Naive thymus-derived CD4-positive, alpha-beta T cell (primary cell): ENCODE measurements at places on chromosomes 1 and 21. TPM values are rescaled to one million over a fixed set of nuclear protein-coding genes. Genes with fewer than 3 reads are reported as not detected.

DNA sequence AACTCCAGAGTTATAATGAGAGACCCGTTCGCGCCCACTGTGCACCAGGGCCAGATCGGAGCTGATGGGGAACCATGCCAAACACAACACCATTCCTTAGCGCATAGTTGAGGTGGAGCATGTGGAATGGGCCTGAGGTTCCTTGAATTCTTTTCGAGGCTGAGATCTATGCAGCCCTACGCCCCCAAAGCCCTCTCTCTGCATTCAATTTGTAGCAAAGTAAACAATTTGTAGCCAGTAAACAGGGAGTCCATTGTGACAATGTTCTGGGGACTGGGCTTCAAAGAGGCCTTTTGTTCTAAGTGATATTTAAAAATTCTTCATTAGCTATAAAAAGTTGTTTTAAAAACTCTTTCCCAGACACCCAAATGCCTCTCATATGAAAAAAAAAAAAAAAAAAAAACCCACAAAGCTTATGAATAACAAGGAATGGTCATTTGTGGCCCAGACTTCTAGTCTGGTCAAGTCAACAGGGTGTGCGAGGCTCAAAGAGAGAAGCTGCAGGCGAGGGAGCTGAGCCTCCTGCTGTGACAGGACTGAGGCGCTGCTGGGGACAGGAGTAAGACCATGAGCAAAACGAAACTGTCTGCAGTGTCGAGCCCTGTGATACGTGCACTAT, 30.6 kb upstream of the KCNE2 start:
- no peak for DNase-seq

The C1orf226 gene
- 0.24 TPM for total RNA-seq

DNA sequence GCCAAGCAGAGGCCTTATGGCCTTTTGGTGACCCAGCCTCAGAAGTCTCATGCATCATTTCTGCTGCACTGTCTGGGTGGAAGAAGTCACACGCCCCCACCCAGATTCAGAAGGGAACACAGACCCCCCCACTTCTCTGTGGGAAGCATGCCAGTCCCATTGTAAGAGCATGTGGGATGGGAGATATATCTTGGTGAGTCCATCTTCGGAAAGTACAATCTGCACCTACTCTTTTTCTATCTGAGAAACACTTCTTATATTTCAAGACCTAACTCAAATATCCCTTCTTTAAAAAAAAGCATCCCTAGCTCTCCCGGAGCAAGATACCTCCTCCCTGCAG, 159.6 kb upstream of the FGGY start:
- no peak for DNase-seq

GRCh38 chr21:43284700-43285099, 115.9 kb downstream of the CRYAA start:
- DNase-seq: no peak

DNA sequence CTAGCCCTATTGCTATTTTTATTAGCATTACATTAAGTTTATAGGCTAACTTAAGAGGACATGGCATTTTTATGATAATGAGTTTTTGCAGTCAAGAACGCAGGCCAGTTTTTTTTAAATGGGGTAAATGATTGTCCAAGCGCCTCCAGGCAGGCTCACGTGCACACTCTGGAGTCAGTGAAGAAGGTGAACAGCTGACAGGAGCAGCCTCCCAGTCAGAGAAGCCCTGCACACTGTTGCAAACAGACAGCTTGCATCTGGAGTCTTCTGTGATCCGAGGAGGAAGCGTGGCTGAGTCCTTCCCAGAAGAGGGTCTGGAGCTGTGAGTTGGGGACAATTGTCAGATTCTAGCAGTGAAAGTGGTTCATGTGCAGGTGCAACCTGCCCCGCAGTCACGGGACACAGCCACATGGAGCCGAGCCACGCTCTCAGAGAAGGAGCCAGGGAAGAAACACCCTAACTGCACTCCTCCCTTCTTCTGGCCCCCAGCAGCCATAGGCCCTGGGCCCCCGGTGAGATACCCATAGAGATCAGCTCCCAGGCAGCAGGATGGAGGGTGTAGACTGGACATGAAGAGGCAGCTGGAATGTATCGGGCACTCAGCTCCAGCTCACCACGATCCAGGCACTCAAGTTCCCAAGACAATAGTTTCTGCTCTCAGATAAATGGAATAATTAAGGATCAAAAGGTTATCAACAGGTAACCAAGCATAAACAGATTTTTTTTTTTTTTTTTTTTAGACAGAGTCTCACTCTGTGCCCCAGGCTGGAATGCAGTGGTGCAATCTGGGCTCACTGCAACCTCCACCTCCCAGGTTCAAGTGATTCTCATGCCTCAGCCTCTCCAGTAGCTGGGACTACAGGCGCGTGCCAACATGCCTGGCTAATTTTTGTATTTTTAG, 26.4 kb downstream of the CAPN2 start:
- DNase-seq: no peak

DNA sequence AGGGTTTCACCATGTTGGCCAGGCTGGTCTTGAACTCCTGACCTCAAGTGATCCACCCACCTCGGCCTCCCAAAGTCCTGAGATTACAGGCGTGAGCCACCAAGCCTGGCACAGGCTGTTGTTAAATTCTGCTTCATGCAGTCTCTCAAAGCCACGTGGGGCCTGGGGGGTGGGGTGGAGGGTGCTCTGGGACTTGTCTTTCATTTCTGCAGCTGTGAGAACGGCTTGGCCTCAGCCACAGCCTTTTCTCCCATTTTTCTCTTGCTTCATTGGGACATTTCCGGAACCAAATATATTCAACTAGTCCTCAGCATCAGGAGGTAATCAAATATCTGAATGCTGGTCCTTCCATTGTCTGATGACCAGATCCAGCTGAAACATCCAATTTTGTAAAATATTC, 27.6 kb upstream of the KCNE2 start:
- no peak for DNase-seq

GRCh38 chr1:23634518-23634839, 57.1 kb upstream of the RPL11 start:
- no peak for DNase-seq

The EDARADD gene
- 0.38 TPM for total RNA-seq

- DNase-seq: no peak
Measured at GRCh38 chr1:238608144-238608543, 717.4 kb upstream of the ZP4 start.

The NUP210L gene
- 0.11 TPM for total RNA-seq

GRCh38 chr1:109669246-109669948, 1.5 kb downstream of the GSTM2 start:
- no peak for DNase-seq

GRCh38 chr1:233406994-233407631, 79.6 kb downstream of the MAP3K21 start:
- no peak for DNase-seq

DNA sequence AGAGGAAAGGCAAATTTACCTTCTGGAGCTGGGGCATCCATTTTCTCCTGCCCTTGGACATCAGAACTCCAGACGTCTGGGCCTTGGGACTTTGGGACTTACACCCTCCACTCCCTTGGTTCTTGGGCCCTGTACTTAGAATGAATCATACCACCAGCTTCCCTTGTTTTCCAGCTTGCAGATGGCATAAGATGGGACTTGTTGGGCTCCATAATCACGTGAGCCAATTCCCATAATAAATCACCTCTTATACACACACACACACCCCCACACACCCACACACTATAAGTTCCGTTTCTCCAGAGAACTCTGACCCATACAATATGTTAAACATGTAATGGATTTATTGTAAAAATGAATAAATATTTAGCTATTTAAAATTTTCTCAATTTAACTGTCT, 185.7 kb downstream of the GIPC2 start:
- DNase-seq: no peak

GRCh38 chr1:214386747-214387146, 105.8 kb downstream of the SMYD2 start:
- DNase-seq: no peak

The SVBP gene
- total RNA-seq: 13.1 TPM

DNA sequence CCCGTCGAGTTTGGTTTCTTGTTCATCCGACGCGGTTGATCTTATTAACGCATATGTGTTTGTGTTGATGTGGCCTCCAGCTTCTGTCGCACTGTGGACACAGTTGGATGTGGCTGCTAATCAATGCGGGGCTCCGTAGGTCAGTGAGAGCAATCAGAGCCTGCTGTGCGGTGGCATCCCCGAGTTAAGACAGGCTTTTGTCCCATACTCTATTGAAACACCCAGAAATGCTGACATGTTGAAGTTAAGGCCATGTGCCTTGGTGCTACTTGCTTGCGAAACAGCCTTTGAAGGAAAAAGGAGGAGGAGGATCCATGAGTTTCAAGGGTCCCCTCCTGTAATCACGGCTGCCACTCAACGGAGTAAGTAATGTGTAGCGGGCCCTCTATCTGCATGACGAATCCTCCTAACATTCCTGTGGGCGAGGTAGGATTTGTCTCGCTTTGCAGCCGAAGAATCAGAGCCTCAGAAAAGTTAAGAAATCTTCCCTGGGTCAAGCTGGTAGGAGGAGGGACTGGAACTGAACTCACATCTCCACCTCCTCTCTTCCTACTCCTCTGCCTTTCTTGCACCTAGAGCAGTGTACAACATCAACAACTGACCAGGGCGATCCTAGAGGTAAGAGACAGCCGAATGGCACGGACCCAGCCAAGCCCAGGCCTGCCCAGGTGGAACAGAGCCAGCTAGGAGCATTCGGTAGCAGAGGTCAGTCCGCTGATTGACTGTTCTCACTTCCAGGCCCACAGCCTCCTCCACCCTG, 19.5 kb downstream of the PDE9A start:
- DNase-seq: no peak

The ACAP3 gene
- 58.2 TPM for total RNA-seq

DNA sequence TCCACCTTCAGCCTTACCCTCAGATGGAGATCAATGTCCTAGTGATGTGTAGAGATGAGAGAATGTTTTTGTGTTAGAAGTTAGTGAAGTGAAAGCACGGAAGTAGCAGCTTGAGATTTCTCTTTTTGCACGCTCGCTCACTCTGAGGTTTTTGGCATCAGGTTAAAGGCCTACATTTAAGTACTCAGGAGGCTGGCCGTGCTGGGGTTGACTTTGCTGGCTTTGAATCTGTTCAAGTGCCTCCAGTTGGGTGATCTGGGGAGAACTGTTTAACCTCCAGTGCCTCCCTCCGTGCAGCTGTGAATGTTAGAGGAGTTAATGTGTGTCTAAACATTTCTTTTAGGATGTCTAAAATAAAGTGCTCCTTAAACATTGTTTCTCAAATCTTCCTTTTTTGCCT, 13.9 kb downstream of the PHGDH start:
- no peak for DNase-seq

DNA sequence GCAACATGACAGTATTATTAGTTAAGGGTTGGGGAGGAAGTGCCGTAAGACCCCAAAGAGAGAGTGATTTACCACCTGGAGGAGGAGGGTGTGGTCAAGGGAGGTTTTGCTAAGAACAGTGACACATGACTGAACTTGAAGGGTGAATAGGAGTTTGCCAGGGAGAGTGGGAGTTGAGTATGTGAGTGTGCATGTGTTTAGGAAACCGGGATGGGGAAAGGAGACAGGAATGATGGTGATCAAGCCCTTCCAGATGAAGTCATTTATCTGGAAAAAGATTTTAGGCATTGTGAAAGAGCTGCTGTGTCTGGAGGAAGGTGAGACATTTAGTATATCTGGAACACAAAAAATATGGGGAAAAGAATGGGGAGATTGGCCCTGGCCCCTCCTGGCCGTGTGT, 28.1 kb upstream of the IL10 start:
- no peak for DNase-seq

DNA sequence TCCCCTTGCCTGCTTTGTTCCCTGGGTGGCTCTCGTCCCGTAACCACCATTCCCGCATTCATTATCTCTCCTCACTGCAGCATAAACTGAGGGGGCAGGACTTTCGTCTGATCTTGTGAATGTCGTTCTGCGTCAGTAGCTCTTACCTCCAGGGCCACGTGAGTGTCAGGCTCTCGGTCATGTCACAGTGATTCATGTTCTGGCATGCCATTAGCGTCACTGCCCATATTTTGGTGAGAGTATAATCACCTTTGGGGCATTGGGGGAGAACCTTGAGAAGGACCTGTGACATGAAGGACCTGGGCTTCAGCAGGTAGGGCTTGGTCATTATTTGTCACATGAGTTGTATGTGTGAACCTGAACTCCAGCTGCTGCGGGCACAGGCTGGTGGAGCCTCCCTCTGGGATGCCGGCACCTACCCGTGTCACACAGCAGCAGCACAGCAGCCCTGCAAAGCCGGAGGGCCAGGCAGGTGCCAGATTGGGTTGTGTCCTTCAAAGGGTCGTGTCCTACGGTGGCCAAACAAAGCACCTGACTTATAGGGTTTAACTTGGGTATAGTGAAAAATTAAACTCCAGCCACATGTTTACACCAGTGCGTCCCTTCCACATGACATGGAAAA, 68.5 kb downstream of the BACE2 start:
- DNase-seq: no peak

DNA sequence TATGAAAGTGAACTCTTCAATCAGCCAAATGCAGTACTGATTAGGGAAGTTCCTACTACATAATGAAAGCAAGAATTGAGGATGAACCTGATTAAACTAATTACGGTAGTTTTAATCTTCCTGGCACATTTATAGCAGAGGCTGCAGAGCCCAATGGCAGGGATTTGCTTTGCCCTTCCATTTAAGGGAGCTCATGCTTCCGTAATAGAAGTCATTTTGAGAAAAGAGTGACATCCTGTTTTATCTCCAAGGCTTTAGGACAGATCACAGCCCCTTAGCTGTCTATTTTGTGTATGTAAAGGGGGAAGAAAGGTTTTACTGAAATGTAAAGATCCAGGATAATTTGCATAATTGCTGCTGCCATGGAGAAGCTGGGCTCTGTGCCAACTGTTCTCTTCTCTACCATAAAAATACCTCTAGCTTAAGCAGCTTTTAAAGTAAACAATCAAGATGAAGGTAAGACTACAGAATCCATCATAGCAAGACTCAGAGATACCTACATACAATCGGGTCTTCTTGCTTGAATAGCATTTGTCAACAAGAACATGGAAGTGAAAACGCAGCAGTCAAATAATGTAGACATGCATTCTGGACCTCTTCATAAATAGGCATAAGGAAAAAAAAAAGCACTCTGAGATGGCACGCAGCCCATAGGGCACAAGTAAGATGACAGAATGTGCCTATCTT, 62.5 kb downstream of the ASH1L start:
- no peak for DNase-seq

DNA sequence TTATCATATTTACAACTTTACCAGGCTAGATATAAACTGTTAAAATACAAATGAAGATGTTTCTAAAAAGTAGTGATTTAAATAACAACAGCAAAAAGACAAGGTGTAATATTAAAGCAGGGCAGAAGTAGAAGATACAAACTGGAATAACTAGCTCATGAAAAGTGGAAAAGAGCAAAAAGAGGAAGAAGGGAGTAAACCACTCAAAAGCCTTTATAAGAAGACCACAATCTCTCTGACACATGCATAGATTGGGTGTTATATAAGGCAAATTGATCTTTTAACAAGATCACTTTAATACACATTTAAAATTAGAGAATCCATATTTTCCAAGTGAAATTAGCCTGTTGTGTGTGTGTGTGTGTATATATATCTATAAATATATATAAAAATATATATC, 5.0 kb downstream of the DENND1B start:
- DNase-seq: no peak

DNA sequence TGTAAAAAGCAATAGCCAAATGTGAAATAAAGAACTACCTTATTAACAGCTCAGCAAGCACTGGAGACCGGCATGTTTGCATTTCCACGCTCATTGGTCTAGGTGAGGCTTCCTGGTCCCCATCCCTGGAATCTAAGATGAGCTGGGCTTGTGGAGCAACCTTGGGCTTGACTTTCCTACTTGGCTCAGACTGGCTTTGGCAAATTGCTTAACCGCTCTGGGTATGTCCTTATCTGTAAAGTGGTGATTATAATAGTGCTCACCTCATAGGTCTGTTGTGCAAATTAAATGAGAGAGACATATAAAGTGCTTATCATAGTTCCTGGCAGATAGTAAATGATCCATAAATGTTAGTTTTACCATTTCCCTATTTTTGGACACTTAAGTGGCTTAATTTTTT, 49.4 kb upstream of the CACNA1E start:
- DNase-seq: no peak
